ENCODE measurements at places on chromosomes 6 and 20.

GRCh38 chr6:154367336-154367735 lies 10.7 kb upstream of the IPCEF1 start:
- no peak for DNase-seq

- no peak for DNase-seq
Measured at GRCh38 chr20:4805663-4806449, 84.1 kb downstream of the PRND start.

GRCh38 chr6:70299456-70299855 lies 3.4 kb downstream of the COL9A1 start:
- DNase-seq: no peak

DNA sequence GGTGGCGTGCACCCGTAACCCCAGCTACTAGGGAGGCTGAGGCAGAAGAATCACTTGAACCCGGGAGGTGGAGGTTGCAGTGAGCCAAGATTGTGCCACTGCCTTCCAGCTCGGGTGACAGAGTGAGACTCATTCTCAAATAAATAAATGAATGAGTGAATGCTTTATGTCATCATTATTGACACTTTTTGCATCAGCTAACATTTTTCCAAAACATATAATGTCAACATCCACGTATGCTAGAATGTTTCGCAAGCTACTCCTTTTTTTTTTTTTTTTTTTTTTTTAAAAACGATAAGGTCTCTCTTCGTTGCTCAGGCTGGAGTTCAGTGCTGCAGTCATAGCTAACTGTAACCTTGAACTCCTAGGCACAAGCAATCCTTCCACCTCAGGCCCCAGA lies 72.2 kb downstream of the SENP6 start:
- no peak for DNase-seq

DNA sequence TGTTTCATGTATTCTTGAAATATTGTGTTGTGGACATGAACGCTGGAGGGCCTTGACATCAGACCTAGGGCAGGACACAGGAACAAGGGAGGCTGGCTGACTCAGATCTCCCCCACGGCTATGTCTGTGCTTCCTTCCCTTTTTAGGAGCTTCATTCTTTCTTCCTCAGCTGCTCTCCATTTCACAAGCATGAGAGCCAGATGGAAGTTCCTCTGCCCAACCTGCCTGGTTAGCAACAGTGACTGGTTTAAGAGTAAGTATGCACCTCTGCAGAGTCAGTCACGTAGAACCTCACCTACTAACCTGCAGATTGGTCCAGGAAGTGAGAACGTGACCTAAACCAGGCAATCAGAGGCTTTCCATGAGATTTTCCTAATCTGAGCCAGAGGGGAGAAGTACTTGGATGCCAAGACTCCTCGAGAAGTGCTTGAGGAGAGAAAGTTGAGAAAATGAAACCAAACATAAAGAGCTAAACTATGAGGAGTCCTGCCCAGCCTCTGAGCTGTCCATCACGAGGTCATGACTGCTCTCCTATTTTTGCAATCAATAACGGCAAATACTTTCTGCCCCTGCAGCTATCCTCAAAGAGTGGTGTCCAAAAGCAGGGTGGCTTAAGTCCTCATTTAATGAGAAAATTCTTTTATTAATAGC lies 465.2 kb upstream of the CITED2 start:
- DNase-seq: no peak

DNA sequence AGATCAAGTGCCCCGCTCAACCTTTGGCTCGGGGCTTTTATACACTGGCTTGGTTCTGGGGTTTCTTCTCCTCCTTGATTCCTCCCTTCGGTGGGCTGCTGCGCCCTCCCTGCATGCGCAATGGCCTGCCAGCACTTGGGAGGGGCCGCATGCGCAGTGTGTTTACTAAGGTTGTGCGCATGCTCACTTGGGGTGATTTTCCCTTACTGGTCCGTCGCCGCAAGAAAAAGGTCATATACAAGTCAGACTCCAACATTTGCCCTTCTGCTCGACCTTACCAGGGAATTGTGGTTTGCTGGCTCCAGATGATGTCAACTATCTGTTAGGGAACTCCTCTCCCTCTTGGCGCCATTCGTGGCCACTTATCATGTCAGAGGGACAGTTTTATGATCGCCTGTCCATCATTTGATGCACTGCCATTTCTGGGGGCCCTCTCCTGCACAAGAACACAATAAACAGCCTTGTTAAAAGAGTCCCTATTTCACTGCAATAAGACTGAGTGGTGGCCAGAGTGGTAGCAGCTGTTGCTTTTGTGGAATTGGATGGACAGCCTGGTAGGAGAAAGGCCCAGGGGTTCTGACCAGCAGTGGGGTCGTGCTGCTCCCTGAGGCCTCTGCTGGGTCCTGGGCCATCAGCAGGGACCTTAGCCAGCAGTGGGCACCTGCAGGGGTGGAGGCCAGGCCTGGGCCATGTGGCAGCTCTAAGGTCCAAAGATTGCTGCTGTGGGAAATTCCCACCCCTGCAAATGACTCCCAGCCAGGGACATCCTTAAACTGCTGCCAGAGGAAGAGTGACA lies 2.8 kb upstream of the LBP start:
- no peak for DNase-seq

DNA sequence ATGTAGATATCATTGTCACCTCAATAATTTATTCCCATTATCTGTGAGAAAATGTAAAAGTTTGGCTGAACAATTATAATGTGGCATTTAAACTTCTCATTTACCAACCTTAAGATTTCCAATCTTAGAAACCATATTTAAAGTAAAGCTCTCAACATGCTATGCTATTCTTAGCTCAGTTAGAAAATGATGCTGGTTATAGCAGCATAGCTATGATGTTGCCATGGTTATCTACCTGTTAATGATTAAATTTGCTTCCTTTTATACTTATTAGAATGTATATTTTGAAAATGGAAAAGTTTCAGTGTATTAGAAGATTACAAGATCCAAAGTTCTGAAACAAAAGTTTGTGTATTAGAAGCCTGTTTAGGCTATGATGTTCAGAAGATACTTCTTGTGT lies 110.1 kb downstream of the GPR63 start:
- no peak for DNase-seq

DNA sequence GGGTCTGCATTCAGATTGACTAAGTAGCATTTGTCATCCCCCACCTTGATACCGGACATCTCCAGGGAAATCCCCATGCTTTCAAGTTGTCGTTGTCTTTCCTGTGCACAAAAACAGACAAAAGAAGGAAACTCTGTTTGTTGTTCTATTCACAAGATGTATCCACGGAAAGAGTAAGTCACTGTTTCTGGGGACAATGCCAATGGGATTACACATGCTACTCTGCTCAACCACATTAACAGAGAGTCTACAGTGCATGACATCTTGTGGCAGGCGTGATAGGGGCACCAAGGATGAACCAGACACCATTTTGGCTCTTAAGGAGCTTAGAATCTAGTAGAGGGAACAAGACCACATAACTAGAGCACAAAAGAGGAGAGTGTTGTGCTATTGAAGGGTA lies 124.4 kb upstream of the NUP153 start:
- no peak for DNase-seq

DNA sequence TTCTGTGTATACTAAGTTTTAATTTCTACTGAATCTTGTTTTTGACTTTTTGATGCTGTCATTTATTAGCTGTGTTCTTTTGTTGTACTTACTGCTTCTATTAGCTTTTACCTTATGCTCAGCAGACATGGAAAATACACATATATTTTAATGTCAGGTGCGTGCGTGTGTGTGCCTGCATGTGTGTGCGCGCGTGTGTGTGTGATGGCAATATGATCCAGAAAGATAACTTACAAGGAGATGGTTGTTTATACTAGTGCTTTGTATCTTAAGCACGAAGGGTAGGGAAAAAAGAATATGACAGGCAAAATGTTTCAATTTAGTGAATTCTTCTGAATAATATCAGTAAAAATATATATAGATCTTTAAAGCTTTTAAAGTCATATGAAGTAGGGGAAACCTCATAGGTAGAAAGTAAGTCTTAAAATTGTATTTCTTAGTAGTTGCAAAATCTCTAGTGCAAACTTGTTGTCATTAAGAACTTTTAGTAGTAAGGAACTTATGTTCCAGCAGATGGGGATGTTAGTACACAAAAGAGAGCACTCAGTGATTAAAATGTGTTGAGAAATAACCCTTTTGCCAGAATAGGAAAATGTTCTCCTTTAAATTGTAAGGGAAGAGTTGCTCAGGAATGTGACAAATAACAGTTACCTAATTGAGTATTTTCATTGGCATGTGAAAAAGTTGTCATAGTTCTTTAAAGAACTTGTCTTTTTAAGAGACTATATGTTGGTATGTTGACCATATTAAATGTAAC lies 13.2 kb downstream of the QKI start:
- no peak for DNase-seq

DNA sequence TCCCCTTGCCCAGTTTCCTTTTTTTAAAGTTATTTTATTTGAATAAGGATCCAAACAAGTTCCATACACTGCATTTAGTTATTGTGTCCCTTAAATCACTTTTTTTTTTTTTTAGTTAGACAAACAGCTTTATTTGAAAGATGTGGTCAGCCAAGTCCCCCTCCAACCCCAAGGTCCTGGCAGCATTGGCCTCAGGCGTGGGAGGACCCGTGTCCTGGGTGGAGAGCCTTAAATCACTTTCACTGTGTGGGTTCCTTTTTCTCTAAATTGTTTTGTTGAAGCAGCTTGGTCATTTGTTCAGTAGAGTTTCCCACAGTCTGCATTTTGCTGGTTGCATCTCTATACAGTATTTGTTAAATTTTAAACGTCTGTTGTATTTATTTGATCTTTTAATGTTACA lies 5.2 kb upstream of the TBCC start:
- DNase-seq: no peak

DNA sequence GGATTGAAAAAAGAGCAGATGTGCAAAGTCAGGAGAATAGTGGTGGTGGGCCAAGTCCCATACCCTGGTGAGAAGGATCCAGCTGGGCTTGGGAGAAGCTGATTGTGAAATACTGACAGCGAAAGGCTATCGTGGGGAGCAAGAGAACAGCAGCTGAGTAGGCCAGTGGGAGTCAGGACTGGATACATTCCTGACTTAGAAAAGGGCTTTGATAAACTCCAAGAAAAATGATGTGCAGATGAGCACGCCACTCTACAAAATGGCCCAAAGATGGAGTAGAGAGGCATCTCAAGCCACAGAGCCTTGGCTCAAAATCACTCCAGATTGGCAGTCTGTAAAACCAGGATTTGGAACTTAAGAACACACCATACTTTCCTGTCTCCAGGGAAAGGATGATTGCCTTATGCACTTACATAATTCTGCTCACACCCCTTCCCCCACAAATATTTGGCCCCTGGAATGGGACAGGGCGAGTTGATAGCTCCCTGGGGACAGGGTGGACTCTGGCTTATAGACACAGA lies 578.7 kb downstream of the MAFB start:
- DNase-seq: no peak

DNA sequence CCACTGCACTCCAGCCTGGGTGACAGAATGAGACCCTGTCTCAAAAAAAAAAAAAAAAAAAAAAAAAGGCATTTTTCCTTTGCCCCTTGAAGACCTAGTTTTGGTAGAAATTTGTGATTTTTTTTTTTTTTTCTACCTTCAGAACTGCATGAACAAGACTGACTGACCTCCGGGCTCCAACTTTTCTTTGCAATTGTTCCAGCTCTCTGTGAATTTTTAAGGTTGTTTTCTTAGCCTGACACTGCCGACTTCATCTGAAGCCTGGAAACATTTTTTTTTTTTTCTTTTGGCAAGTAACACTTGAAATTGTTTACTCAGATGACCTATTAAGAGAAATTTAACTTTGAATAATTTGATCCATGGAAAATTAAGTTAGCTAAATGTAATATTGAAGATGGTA lies 73.0 kb downstream of the SLC24A3 start:
- no peak for DNase-seq

- no peak for DNase-seq
Measured at GRCh38 chr6:29506446-29507067, 18.8 kb upstream of the MAS1L start.

GRCh38 chr6:125304970-125305660 lies 3.3 kb upstream of the HDDC2 start:
- DNase-seq: no peak

All from activated CD4-positive, alpha-beta T cell treated with anti-CD3 and anti-CD28 coated beads, Interleukin-2, amount 50 U/mL, for 1 hour (primary cell).